ENCODE measurements at places on chromosomes 5 and 9.
A peak's percentile ranks its signal among the peaks of the same experiment; 100 is the strongest.

DNA sequence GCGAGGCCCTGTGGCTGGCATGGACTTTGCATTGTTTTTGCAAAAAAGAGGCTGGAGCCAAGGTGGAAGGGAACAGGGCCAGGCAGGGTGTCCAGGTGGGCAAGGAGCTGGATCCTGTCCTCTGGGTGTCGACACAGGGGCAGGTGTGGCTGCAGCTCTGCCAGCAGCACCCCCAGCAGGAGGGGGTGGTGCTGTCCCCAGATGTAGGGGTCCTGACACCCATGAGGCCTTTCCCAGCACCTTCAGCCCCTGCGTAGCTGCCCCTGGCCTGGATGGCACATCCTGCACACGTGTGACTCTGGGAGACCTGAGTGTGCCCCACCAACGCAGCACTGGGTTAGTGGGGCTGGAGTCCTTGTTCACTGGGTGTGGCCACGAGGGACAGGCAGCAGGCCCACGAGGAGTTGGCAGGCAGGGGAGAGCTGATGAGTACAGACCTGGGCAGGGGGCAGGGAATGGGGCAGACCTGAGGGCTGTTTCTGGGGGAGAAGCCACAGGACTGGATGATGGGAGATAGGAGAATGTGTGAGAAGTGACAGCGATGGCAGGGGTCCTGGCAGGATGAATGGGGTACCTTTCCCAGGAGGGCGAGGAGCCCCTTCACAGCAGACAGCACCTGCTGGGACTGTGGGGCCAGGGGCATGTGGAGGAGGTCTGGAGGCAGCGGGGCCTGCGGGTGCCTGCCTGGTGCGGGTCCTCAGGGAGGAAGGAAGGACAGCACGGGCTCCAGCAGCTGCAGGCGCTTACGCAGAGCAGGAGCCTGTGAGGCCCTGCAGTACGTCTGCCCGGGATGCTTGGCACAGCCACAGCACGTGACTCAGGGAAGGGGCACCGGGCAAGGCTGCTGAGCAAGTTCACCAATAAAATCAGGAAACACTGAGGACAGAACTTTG lies 3.6 kb upstream of the RASGEF1C start:
- no peak for DNase-seq

DNA sequence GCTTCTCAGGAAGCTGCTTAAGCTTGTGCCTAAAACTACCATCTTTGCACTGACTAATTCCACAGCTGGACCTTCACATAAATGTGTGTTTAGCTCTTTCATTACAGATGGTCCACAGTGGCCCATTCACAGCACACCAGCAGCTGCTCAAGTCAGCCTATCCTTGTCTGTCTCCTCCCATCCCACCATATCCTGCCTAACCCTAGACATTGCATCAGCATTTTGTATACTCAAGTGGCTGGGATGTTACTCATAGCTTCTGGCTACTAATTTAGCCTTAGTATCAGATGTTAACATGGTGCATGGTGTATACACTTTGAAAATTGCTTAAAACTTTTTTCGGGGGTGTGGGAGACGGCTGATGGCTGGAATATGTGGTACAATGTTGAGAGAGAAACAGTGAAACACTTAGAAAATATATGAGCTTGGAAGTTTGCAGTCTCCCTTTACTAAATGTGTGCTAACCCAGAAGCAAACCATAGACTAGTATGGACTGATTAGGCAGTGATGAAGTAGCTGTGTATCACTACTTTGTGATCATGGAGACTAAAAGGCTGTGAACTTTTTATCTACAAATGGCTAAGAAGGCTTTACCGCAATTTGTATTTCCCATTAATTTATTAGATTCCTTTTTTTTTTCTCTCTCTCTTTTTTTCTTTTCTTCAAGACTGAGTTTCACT lies 83.1 kb downstream of the JMY start:
- DNase-seq: no peak

DNA sequence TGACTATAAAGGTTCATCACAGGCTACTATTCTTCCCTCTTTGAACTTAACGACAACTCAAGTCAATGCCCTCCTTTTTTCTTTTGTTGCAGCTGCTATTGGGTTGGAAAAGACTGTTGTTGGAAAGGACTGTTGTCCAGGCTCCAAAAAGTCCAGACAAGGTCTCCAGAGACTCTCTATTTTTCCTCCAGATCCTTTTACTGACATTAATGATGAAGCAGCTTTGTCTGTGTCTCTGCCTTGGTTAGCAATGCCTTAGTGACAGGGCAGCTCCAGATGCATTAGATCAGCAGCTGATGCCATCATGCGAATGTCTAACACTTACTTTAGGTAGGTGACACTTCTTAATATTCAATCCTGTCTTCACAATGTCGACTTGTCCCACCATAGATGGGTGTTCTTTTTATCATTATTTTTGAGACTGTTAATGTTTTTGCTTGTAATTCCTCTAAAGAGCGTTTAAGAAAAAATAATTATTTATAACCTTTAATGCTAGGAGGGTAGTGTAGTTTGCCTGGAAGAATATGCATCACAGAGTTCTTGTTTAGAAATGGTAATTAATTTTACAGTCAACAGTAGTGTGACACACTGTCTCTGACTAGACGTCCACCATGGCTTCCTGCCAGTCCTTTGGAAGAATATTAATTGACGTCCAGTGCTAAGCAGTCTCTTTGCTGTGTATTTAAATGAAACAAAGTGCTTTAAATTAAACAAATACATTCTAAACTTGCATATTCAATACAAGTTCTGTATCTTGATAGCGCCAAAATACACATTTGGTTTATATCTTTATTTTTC lies 492.2 kb downstream of the NR2F1-AS1 start:
- DNase-seq: no peak

GRCh38 chr9:95857124-95857523 lies 18.4 kb upstream of the ERCC6L2 start:
- no peak for DNase-seq

GRCh38 chr9:126569036-126569435 lies 44.7 kb upstream of the LMX1B start:
- DNase-seq: no peak

DNA sequence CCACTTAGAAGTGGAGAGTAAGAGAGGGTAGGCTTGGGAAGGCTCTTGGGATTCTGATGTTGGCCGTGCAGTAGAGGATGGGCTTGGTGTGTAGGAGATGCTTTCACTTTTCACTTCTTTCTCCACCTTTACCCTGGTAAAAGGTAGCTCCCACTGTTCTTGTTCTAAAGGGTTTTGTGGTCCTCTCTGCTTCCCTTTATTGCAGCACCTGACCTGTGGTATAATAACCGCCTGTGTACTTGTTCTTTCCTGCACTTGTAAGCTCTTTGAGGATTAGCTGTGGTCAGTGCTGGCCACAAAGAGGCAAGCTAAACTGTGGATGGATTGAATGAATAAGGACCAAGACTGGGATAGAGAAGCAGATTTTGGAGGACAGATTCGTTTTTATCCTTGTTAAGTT lies 25.2 kb downstream of the KDM4C start:
- DNase-seq: no peak

DNA sequence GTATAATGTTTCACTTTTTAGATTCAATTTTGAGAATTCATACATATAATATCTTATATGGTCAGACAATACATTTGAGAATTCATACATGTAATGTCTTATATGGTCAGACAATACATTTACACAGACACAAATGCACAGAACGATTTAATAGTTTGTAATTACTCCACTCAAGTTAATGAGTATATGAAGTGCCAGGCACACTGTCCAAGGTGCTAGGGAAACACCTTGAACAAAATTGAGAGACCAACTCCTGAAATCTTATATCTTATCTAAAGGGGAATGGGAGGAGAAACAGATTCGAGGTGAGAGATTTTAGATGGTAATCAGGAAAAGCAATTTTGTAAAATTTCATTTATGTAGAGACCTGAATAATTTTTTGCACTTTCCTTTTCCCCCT lies 994.7 kb downstream of the CDH12 start:
- no peak for DNase-seq

DNA sequence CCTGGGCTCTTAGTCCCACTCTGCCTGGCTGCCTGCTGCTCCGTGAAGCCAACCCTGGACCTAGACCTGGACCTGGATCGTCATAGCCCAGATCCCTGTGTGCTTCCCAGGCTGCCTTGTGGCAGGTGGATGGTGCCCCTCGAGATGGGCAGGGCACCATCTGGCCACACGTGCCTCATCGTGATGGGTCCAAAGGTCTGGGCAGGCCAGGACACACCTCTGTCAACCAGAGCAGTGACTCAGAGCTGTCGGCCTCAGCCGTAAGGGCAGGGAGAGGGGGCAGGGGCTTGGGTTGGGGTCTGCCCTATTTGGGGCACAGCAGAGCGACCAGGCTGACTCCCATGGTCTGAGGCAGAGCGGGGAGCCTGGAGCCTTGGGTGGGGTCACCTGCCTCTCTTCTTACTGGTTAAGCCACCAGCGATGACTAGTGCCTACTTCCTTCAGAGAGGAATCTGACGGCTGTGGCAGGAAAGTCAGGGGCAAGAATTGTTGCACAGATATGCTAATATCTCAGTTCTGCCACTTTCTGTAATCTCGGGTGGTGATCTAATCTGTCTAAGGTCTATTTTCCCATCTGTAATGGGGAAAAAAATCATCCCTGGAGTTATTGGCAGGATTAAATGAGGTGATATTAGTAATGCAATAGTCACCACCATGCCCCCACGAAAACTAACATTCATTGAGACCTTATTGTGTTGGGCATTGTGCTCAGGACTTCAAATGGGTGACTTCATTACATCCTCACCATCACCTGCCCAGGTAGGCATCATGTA lies 3.2 kb upstream of the CDHR2 start:
- no peak for DNase-seq

DNA sequence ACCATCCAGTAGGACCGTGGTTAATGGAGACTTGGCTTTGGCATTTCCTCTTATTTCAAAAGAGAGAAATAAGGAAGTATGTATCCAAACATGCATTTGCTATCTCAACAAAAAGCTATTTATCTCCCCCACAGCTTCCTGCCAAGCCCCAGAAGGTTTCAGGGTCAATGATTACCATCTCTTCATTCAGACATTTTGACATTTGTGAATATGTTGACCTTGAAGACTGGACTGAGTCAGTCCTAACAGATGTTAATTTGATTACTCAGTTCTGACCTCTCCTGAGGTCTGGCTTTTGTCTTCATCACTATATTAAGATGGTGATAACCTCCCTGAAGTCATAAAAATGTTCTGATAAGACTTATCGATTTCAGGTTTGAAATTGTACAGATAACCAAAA lies 479.4 kb downstream of the AGTPBP1 start:
- DNase-seq: no peak

DNA sequence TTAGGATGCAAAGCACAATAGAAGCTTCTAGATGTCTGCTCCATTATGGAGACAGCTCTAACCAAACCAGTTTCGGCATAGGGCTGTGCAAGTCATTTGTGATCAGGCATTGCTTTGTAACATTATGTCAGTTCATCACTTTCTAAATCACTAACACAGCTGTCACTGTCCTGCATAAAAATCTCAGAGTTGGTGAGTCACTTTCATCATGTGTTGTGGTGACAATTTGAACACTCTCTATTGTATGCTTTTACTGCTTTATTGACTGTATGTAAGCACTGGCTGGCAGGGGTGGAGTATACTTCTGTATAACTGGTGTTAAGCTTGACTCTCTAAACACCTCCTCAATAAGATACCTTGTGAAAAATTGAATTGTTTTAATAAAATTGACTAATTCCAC lies 77.9 kb downstream of the SLCO4C1 start:
- DNase-seq: no peak

- no peak for DNase-seq
These were observed 1.5 kb upstream of the ANKH start for GRCh38 chr5:14873093-14873492.

DNA sequence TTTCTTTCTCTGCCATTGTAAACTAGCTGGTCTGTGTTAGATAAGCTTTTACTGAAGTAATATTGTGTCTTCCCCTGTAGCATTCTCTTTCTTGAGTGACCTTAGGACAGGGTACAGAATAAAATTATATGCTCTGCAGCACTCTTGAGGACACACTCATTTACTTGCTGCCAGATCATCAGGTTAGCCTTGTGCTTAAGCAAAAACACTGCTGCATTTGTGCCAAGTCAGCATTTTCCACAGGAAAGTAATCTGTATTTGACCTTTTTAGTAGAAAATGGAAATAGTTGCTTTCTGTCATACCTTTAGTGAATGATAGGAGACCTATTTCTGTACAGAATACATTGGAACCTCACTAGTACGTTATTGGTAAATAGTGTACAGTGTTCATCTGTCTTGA lies 54.2 kb downstream of the LMNB1 start:
- no peak for DNase-seq

GRCh38 chr9:90142580-90142979 lies 500.0 kb downstream of the DIRAS2 start:
- peak; percentile 31 for DNase-seq

DNA sequence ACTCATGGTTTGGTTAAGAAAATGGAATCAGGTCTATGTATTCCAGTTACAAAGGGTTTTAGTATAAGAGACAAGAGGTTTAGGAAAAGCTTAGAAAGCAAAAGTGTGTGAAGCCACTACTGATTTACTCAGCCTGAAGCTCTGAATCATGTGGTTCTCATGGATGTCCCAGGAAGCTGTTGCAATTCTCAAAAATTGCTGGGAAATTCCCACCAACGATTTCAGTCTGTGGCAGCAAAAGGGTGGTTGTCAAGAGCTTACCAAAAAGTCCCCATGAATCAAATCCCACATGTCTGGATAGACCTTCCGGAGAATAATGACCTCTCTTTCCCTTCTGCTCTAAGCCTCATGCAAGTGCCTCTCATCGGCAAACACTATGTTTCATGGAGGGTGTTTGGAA lies 929.9 kb downstream of the TLE4 start:
- no peak for DNase-seq

DNA sequence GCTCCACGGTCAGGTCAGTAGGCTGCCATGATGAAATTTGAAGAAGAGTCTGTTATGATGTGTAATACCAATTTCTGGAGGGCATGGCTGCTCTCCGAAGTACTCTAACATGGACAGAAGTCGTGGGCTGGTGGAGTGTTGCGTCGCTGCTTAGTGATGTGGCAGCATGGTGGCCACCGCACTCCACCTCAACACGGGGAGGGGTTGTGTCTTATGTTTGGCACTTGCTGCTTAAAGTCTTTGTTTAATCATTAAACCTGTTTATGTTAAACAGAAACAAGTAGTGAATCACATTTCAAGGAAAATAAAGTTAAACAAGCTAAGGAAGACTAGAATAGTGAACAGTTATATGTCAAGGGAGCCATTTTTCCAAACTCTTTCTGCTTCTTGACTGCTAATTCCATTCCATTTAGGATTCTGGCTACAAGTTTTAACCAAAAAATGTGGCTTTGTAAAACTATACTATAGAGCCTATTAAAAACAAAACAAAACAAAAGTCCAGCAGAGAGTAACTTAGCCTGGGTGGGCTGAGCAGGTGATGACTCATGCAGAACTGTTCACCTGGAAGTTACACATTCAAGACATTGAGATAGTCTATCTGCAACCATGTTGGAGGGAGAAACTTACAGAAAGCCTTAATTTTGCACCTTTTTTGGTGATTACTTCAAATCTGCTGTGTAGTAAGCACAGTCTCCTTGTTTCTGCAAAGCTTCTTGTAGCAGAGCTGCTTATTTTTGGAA lies 9.5 kb downstream of the HABP4 start:
- DNase-seq: no peak
